T-helper 2 cell (primary cell): ENCODE measurements at places on chromosomes 13 and 19.
A peak's percentile ranks its signal among the peaks of the same experiment; 100 is the strongest.

GRCh38 chr13:26378116-26378515, 124.2 kb downstream of the CDK8 start:
- DNase-seq = no peak

DNA sequence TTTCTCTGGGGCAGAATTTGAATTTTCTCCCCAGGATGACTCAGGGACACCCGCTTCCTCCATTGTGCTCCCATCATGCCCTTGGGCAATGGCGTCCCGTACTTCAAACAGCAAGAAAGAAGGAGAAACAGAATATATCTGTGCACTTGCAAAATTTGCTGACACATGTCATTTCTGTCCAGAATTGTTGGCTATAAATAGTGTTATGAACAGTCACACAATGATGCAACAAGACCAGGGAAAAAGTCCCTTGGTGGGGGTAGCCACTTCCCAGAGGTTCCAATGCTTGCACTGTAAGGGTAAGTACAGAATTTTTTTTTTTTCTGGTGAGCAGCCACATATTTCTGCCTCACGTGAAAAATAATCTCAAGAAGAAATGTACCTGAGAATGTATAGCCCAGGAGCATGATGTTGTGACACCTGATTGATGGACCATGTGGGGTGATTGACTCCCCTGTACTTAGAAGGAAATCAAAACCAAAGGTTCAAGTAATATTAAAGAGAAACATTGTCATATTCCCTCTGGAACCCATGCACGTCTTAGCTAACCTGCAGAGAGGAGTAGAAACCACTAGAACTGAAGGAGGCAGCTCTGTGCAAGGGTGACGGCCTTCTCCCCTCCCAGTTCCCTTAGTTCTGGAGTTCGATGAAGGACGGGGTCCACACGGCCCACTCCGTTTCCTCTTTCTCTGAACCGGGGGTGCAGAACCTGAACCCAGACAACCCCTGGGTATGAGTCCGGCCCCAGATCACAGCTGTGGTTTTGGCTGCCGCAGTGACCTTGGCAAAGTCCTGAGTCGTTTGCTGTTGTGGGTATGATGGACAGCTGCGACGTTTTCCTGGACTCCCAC, 9.3 kb upstream of the LAIR1 start:
- no peak for DNase-seq

DNA sequence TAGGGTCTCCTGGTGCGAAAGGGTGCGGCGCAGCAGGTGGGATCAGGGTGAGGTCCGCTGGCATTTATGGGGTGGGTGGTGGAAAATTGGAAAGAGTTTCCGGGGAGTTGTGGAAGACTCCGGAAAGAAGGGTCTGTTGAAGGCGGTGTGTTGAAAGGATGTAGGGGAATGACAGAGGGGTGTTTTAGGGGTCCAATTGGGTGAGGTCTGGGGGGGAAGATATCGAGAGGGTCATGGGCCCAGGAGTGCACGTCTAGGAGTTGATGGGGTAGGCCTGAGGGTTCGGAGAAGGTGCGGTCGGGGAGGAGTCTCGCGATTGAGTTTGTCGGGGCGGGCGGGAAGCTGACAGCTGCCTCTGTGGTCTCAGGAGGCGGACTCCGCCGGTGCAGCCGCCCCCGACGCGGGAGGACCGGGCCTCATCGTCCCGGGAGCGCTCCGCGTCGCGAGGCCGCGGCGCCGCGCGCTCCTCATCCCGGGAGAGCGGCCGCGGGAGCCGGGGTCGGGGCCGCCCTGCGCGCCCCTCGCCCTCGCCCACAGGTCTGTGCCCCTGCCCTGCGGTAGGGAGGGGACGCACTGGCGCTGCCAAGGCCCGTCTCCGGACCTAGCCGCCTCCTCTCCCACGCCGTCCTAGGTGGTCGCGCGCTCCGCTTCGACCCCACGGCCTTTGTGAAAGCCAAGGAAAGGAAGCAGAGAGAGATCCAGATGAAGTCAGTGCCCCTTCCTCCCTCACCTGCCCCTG, 7.0 kb downstream of the PGLYRP1 start:
- DNase-seq = peak; percentile 63

DNA sequence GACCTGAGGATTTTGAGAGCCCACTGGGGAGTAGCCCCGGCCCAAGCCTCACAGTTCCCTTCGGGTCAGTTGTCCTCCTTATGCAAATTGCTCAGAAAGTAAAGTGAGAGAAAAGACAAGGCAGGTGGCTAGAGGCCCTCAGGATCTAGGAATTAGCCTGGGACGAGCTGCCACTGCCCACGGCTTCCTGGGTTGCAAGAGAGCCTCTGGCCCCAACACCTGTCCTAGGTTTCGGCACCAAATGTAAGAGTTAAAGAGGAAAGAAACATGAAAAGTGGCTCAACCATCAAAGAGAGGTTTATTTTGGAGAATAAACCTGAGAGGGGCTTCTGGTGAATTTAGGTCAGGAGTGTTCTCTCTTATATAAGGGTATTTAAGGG, 25.6 kb downstream of the TMEM255B start:
- no peak for DNase-seq

GRCh38 chr19:50626011-50626410, 13.7 kb downstream of the SYT3 start:
- DNase-seq = no peak

DNA sequence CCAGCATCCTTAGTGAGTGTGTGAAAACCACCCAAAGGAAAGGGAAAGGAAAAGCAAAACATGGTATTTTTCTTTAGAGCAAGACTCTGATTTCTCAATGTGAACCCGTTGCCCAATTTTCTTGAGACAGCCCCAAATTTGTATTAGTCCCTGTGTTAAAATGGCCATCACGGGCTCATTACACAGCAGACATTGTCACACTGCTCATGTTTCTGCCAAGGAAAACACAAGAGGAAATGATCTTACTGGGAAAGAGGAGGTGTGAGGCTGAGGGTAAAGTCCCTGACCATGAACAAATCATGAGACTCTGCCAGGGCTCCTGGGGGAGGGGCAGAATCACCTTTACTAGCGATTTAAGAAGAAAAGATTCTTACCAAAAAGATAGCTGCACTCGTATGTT, 54.4 kb downstream of the FAM124A start:
- no peak for DNase-seq

- no peak for DNase-seq
Measured at GRCh38 chr13:33070713-33071112, 54.5 kb downstream of the KL start.

DNA sequence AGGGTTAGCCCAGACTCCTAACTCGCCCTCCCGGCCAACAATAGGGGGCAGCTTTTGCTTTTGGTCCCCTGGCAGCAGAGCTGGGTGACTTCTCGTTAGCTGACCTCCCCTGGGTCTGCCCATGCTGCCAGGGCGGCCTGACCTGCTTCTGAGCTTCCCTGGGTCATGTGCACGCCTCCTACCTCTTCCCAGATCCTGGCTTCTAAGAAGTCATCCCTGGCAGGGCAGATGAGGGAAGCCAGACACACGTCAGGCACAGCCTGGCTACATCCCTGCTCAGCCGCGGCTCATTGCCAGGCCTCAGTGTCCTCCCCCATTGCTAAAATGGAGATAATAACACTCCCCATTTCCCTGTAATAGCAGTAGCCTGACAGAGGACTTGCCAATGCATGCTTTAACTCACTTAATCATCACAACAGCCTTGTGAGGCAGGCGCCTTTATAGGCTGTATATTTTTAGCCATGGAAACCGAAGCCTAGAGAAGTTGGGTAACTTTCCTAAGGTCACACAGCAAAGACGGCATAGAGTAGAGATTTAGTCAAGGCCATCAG, 2.1 kb downstream of the KCNK6 start:
- no peak for DNase-seq

GRCh38 chr19:10195199-10195519, 406 bp upstream of the DNMT1 start:
- DNase-seq = no peak

- no peak for DNase-seq
Measured at GRCh38 chr19:34075661-34076091, 96.6 kb upstream of the LSM14A start.

- DNase-seq = no peak
Measured at GRCh38 chr13:36431204-36432105, 840 bp upstream of the CCNA1 start.

DNA sequence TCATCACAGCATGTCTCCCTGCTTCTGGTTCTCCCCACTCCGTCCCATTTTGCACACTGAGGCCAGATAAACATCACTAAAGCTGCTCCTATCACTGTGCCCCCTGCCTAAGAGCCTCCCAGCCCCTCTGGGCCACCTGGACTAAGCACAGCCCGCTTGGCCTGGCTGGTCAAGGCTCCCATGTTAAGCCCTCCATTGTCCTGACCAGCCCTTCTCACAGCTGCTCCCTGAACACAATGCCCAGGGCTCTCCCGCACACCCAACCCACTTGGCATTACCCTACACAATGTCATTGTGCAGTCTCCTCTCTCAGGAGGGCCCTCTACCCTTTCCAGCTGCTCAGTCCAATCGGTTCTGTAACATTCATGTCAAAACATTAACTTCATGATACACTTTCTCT, 133.4 kb downstream of the NUFIP1 start:
- no peak for DNase-seq

- no peak for DNase-seq
Measured at GRCh38 chr19:5968431-5969373, 9.2 kb downstream of the RANBP3 start.

DNA sequence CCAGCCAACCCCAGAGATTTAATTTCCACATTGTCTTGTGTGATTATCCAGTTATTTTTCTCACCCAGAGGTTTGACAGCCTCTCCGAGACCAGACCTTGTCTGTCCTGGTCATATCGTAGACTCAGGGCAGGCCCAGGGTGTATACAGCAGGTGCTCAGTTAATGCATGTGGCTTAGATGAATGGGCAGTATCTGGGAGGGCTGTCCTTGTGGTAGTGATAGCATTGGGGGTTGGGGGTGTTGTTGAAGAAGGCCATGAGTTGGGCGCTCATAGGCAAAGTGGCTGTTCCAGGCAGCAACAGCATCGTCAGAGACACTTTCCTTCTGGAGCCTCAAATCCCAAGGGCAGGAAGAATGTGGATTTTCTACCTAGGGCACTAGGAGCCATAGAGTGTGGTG, 16.9 kb downstream of the MAST3 start:
- DNase-seq = no peak

GRCh38 chr13:53560556-53560955, 531.9 kb downstream of the OLFM4 start:
- no peak for DNase-seq

- no peak for DNase-seq
Measured at GRCh38 chr13:23984546-23984945, 87.2 kb upstream of the C1QTNF9B start.

DNA sequence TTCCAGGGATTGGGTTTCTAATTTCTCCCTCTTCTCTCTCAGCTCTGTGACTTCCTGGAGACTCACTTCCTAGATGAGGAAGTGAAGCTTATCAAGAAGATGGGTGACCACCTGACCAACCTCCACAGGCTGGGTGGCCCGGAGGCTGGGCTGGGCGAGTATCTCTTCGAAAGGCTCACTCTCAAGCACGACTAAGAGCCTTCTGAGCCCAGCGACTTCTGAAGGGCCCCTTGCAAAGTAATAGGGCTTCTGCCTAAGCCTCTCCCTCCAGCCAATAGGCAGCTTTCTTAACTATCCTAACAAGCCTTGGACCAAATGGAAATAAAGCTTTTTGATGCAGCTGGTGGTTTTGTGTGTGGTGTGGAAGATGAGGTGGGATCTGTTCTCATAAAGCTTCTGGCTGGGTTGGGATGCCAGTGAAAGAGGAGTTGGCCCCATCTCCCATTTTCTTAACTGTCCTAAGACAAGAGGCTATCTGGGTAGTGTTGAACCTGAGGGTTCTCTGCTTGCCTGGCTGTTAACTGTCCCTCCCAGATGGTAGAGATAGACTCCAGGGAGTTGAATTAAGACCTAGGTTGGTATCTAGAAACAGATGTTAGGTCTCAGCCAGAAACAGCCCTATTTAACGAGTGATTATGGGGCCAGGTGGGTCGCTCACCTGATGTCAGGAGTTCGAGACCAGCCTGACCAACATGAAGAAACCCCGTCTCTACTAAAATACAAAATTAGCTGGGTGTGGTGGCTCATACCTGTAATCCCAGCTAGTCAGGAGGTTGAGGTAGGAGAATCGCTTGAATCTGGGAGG, 1.6 kb downstream of the FTL start:
- no peak for DNase-seq

DNA sequence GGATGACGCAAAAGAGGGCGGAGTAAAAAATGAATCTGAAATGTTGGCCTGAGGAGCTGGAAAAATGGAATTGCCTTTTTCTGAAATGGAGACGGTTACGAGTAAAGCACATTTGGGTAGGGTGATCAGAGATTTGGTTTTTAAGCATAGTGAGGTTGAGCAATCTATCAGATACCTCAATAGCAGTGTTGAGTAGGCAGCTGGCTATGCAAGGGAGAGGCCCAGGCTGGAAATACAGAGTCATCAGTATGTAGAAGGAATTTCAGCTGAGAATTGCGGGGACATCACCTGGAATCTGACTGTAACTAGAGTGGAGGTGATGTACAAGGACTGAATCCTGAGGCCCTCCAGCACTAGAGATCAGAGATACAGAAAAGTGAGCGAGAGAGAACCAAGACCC, 224.8 kb downstream of the LMO7 start:
- DNase-seq = no peak

- no peak for DNase-seq
Measured at GRCh38 chr13:49063497-49063896, 87.8 kb downstream of the FNDC3A start.

DNA sequence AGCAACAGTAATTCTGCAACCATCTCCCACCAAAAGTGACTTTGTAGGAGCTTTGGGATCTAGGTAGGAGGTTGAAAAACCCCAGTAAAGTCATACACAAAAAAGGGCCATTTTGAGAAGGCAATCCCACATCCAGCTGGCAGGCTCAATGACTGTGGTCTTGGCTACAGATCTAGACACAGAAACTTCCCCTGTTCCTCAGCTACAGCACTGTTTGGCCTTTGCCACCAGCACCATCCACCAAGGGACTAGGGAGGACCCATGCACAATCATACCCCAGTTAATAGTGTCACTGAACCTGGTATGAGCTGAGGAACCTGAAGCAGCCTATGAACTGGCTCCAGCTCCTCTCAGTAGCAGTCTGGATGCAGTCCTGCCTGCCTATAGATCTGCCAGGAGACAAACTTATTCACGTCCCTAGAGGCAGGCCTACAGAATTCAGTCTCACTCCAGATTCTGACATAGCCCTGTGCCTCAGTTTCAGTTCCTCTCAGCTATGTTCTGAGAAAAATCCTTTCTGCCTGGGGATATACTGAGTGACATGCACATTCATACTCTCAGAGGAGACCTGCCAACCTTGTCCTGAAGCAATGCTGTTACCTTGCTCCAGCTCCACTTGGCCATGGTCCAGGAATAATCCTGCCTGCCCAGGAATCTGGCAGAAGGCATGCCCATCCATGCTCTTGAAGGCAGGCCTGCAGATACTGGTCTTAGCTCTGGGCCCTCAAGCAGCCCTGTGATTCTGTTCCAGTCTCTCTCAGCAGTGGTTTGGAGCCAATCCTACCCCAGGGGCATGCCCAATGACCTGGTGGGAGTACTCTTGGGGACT, 2048.3 kb upstream of the PCDH20 start:
- no peak for DNase-seq

DNA sequence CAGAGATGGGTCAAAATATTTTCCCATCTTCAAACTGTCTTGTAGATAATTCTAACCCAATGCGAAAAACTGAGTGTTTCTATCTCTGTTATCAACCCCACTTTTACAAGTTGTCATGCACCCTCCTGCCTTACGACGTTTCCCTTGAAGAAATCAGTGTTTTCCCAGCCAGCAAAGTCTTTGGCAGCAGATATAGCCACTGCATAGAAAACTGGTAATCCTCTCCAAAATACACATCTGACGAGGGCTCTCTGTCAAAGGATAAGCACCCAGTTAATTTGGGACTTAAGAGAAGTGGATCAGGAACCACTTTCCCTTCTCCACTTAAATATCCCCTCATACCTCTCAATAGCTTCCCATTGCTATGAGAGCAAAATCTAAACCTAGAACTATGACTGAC, 351.9 kb upstream of the MIR17HG start:
- no peak for DNase-seq
